ENCODE measurements at places on chromosomes 5 and 9.

- DNase-seq, result peak; percentile 53
These were observed 53.4 kb upstream of the SUB1 start for GRCh38 chr5:32531885-32532520.

DNA sequence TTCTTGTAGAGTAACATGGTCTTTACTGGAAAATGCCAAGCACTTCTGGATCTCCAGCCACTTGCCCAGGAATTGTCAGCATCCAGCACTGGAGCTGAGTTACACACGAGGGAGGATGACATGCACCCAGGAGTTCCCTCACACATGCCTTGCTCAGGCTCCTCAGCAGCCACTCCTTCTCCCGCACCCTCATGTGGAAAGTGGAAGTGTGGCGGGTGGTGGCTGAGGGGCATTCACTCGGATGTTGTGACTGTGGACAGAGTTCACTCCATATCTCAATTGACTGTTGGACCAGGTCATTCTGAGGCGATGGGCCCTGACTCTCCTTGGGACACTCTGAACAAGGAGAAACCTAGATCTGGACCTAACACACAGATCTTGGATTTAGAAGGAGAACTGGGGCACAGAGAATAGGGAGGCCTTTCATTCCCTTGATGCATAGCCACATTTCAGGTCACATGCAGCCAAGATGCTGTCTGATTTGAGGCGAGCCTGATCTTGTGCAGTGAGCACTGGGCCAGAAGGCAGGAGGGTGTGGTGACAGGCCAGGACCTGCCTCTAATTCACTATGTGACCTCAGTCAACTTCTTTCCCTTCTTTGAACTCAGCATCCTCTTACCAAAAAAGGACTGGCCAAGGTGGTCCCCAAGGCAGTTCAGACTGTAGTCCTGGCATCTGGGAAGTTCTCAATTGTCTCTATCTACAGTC is 62.1 kb downstream of the CYSTM1 start:
- no peak for DNase-seq

- no peak for DNase-seq
These were observed 21.1 kb downstream of the BNIP1 start for GRCh38 chr5:173165177-173166016.

DNA sequence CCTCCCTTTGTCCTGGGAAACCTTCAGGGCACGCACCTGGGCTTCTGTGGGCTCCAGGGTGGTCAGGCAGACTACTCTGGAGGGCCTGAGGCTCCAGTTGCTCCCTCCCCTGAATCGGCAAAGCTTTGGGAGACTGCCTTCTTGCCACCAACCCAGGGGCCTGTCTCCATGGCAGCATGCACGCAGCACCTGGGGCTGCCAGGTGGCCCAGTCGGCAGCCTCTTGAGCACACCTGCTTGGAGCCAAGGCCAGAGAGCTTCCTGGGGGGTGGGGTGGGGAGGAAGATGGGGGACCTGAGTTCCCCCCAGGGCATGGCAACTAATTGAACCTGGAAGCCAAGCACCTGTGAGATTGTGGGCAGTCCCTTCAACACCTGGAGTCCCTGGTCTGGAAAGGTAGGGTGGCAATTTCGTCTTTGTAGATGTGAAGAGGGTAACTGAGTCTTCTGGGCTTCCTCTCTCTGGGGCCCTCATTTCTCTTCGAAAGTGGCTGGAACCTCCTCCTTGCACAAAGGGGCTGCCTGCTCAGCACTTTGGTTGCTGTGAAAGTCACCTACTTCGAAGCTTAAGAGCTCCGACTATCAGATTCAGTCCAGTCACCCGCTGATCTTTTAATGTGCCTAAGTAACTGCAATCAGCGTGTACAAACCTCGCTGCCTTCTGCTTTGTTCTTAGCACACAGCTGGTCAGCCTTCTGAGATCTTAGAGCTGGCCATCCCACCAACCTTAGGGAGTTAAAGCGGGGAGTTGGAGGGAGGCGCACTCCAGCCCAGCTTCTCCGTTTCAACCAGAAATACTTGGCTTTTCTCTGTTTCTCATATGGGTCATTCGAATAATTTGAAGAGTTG is 4.0 kb downstream of the RNF183 start:
- no peak for DNase-seq

GRCh38 chr5:33369485-33370465 is 71.0 kb upstream of the TARS1 start:
- DNase-seq, result peak; percentile 97

GRCh38 chr5:148556835-148557234 is 97.5 kb downstream of the HTR4 start:
- no peak for DNase-seq

DNA sequence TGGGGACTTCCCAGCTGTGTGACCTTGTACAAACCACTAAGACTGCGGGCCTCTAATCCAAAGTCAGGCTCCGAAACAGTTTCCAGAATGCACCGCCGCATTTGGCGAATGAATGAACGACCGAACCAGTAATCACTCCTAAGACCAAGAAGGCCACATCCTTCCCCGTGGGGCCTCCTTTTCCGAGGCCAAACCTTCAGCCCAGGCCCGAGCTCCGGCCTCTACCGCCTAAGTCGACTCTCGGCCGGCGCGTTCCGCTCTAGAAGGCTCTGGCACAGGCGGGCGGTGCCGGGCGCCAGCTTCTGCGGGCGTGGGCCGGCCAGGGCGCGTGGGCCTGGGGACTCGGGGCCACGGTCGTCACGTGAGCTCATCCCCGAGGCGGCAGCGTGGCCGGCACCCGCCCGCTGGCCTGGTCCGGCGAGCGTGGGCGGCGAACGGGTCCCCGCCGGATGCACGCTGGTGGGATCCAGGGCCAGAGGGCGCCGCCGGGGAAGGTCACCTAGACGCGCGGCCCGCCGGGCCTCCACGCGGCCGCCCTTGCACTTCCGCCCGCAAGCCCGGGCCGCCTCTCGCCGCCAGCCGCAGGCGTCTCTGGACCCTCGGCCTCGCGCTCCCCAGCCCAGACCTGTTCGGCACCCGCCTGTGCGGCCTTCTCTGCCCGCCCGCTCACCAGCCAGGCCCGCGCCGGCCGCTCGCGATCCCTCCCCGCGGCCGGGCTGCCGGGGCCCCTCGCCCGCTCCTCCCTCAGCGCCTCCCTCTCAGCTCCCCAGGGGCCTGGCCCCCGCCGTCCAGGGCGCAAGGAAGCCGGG is 754 bp downstream of the VDAC1 start:
- DNase-seq, result peak; percentile 57

DNA sequence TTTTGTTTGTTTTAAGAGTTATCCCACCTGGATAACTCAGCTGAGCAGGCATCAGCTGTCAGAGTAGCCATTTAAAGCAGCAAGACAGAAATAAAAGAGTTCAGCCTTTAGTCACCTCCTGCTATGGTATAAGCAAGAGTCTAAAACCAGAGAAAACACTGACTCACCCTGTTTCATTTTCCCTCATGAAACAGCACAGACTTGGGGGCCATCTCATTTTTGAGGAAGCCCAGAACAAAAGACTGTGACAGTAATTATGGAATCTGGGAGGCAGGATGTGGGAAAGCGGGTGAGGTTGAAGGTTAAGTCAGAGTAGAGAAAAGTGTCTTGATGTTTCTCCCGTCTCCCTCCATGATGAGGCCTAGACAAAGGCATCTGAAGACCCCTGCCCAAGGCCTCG is 90.2 kb upstream of the FAM174A start:
- DNase-seq, result no peak

- DNase-seq, result peak; percentile 41
These were observed 215.6 kb downstream of the C9orf50 start for GRCh38 chr9:129405089-129405826.

GRCh38 chr9:133708246-133709014 is 29.7 kb downstream of the SARDH start:
- DNase-seq, result no peak

DNA sequence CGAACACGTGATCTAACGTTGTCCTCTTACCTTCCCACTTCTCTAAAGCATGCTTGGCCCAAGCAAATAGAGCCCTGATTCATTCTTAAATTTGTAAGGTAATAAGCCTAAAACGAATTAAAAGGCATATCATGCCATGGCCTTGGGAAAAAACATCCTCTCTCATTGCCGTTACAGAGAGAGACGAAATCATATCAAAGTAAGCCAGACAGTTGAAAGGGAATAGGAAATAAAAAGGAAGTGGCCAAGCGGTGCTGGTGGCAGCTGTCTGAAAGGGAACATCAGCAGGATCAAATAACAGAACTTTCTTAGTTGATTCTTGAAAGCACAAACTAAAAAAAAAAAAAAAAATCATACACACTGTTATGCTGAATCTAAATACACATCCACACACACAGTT is 49.1 kb upstream of the CDH6 start:
- DNase-seq, result no peak

GRCh38 chr9:87592554-87593358 is 95.1 kb downstream of the DAPK1 start:
- DNase-seq, result peak; percentile 75

DNA sequence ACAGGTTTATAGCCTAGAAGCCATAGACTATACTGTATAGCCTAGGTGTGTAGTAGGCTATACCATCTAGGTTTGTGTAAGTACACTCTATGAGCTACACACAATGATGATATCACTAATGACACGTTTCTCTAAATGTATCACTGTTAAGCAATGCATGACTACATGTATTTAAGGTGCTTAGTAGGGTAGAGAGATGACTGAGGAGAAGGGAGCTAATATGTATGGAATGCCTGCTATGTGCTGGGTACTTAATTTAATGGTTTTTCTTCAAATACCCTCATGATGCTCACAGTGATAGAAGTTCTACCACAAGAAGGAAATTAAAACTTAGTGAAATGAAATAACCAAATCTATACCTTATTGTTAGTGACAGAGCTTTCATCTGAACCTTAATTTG is 1785.5 kb downstream of the EFNA5 start:
- DNase-seq, result peak; percentile 4

GRCh38 chr9:97857606-97858392 is 4.8 kb downstream of the FOXE1 start:
- DNase-seq, result no peak

DNA sequence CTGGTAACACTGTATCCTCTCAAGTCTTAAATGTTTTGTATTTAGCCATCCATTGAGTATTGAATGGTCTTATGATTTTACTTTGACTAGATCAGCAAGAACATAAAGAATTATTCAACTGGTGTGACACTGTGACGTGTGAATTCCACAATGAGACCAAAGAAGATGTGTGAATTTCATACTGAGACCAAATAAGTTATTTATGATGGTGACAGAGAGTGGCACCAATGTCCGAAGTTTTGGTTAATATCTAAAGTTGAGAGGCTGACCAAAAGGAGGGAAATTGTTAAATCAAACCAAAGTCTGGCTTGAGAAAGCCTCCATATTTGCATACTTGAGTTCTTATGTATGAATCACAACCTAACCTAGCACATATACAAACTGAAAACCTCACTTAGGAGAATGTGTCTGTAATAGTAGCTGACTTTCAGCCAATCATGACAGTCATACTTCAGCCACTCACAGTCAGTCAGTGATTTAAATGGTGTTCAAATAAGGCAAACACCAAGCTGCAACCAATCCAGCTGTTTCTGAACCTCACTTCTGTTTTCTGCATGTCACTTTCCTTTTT is 31.5 kb upstream of the FAM170A start:
- no peak for DNase-seq

DNA sequence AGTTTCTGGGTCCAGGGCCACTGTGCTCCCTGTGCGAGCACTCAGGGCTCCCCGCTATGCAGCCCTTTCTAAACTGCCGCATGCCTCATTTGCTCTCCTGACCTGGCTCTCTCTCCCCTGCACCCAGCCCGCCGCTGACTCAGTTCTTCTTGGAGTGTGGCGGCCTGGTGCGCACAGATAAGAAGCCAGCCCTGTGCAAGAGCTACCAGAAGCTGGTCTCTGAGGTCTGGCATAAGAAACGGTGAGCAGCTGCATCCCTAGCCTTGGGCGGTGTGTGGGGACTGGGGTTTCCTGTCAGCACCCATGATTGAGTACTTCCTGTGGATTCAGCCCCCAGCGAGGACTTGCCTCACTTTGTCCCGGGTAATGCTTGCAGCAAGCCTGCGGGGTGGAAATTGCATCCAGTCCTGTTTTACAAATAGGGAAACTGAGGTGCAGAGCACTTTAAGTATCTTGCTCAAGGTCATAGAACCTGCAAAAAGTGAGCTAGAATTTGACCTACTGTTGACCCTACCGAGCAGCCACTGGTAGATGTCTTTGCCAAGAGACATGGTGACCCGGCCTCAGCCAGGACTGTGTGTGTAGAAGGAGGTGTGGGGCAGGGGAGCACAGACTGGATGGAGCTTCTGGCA is 27.9 kb downstream of the USP20 start:
- DNase-seq, result peak; percentile 95

DNA sequence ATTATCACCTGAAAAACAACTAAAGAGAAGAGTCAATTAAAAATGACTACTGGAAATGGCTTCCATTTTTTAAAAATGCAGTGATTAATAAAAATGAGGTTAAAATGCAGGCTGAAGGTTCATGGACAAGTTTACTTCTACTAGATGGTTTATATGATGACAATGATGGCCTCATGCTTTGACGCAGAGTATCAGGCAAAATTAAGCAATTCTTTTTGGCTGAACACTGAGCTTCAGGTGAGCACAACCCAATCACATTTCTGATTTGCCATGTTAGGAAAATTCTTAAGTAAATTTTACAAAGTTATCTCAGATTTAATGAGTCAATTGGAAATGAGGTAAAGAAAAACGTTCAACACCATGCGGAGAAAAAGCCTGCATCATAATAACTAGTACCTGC is 22.3 kb downstream of the DMGDH start:
- no peak for DNase-seq

DNA sequence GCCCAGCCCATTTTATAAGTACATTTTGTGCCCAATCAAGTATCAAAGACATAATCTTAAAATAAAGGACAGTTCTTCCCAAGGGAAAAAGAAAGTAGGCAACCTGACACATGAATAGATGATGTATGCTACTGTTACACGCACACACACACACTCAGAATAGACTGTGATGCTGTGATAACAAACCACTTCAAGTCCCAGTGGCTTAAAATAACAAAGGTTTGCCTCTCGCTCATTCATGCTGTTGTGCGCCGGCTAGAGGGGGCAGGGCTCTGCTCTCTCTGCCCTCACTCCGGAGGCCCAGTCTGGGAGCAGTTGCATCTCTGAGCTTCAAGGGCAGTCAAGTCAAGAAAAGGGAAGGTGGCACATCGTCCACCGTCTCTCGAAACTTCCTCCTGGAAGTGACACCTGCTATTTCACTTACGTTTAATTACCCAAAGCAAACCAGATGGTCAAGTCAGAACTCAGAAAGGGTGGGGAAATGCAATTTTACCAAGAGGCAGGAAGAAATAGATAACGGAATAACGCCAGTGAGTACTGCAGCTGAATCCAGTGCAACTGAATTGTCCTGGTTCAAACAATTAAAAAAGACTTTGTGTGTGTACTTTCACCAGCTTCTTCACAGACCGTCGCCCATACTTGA is 43.3 kb downstream of the ANKRD33B start:
- peak; percentile 38 for DNase-seq

- DNase-seq, result no peak
These were observed 648.1 kb downstream of the ACTL7B start for GRCh38 chr9:108207561-108208165.

GRCh38 chr9:124531115-124531514 is 23.9 kb upstream of the NR5A1 start:
- DNase-seq, result no peak

DNA sequence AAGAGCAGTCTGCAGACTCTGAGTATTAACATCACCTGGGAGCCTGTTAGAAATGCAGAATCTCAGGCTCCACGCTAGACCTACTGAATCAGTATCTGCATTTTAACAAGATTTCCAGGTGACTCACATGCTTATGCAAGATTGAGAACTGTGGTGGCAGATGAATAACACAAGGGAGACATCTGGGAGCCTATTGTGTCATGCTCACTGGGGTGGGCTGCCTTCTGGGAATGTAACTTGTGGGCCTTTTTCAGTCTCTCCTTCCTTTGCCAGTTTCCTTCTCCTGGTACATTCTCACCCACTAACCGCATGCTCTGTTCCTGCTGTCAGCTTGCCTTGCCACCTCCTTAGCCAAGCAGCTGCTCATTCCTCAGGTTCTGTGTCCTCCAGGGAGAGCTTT is 176.6 kb upstream of the C9orf72 start:
- no peak for DNase-seq
